Endothelial cell (in vitro differentiated cells): ENCODE measurements at places on chromosomes 6 and 20. TPM values are rescaled to one million over a fixed set of nuclear protein-coding genes. Genes with fewer than 3 reads are reported as not detected.

The BEND6 gene
- total RNA-seq, result 0.97 TPM

The OPRM1 gene
- not detected for total RNA-seq

The GSTA3 gene
- not detected for total RNA-seq

The VGLL2 gene
- total RNA-seq, result 0.77 TPM

The SLC22A23 gene
- total RNA-seq, result 72.7 TPM

The IMPG1 gene
- not detected for total RNA-seq

The RAD21L1 gene
- total RNA-seq, result 1.1 TPM

The CBLN4 gene
- total RNA-seq, result not detected

- DNase-seq, result no peak
Measured at GRCh38 chr6:108689272-108690161, 128.8 kb downstream of the FOXO3 start.

DNA sequence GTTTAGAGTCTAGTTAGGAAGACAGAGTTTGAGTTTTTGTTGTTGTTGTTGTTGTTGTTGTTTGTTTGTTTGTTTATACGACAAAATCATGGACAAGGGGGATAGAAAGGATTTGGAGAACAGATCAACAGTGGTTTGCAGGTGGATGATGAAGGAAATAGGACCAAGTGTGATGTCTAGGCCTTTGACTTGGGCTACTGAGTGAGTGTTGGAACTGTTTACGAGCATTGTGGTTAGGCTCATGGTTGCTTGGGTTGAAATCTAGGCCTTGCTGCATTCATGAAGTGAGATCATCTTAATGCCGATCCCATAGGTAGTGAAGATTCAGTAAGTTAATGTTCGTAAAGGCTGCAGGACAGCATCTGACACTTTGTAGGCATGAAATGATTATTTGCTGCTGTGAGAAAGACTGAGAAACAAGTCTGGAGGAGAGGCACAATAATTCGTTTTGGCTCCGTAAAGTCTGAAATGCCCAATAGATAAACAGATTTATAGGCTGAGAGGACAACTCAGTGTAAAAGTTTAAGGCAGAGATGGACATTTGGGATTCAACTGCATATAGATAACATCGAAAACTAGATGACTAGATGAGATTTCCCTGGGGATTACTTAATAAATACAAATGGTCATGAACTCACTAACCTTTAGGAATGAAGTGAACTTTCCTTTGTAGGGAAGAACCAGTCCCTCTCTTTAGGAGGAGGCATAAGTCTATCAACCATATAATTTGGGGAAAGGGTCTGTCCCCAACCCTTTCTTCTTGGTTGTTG, 70.0 kb downstream of the HDDC2 start:
- DNase-seq, result no peak

GRCh38 chr6:74071214-74071613, 375.2 kb downstream of the CD109 start:
- no peak for DNase-seq

DNA sequence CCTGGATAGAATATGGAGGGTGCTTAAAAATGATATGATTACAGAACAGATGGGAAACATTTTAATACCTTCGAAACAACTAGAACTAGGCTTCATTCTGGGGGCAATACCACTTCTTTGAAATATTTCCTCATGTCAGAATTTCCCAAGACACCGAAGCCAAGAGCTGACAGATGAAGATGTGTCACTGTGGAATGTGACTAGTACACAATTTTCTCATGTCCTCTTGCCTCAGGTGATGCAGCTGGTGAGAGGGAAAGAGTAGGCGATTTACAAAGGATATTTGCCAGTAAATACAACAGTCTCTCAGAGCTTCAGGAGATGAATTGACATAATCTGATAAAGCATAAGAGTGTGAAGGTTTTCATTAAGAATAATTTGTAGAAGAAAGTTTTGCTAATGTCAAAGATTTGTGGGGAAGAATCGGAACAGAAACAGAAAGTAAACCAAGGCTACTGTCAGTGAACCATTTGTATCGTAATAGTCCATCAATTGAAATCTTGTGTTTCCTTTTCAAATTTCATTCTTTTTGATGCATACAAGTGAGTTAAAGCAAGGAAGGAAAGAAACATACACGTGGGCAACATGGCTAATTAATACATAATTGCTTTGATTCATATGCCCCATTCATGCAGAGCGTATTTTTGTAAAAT, 164.7 kb upstream of the CCN2 start:
- DNase-seq, result no peak

DNA sequence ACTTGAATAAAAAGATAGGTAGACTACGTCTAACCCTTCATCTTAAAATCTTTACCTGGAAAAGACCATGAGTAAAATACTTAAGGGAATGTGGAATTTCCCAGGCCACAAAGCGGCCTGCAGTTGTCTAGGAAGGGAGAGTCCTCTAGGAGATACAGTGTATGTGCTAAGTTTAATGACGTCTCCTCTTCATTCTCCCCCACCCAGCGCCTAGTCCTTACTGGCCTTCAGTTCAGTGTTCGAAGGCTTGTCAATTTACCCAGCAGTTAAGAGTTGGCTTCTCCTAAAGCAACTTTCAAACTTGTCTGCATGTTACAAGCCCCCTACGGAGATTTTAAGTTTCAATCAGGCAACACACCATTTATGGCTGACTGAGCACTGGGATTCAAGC, 35.2 kb downstream of the HFE start:
- DNase-seq, result no peak

DNA sequence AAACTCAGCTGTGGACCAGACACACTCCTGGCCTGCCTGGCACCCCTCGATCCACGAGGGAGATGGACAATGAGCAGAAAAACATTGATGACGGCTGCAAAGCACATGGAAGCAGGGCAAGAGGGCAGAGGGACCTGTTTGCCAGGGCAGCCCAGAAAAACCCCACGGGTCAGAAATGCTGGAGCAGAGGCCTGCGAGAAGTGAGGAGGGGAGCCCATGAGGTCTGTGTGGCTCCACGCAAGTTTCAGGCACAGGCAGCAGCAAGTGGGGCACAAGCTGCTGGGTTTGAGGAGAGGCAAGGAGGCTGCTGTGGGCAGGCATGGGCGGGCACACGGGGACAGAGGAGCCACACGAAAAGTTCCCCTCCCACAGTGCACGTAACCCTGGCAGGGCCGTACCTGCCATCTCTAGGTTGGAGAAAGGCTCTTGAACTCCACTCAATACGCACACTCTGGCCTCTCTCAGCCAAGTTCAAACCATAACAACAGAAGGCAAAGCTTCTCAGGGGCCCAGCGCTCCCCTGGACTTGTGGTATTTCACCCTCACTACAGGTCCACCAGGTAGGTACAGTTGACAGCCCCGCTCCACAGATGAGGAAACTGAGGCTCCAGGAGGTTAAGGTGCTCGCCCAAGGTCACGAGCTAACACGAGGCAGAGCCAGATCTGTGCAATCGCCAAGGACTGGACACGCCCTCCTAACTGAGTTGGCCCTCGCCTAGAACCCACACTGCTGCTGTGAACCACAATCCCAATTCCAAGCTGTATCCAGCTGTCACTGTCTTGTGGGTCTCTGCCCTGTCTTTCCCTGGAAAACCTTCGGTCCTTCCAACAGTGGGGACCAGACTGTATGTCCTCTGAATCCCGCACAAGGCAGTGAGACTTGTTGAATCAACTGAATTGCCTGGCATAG, 108.2 kb downstream of the NOL4L start:
- no peak for DNase-seq

GRCh38 chr6:134911547-134911946, 38.4 kb downstream of the ALDH8A1 start:
- no peak for DNase-seq

DNA sequence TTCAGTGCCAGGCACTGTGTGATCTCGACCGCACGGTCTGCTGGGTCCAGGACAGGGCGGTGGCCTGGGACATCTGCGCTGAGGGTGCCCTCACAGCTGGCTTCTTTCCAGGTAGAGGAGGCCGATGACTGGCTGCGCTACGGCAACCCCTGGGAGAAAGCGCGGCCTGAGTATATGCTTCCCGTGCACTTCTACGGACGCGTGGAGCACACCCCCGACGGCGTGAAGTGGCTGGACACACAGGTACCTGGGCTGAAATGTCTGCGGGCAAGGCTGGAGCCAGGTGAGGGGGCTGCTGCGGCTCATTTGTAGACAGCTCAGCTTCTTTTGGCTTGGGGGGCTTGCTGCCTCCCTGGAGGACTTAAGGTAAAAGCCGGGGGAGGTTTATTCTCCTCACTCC, 26.6 kb downstream of the PYGB start:
- no peak for DNase-seq

DNA sequence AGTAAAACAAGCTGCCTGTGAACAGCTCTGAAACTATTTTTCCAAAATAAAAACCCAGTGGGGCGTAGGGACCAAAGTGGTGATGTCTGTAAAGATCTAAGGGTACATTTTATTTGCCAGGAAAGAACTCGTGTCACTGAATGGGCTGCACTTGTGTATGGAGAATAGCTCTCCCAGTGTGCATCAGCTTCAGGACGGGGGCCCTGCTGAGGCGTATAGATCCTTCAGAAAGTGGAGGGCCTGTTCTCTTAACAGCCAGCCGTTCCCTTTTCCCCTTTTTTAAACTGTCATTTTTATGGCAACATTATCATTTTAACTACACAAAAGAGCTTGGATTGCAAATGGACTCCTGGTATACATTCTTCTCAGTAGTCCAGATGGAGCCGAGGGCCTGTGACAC, 137.3 kb downstream of the TMEM242 start:
- no peak for DNase-seq

- DNase-seq, result no peak
Measured at GRCh38 chr20:6732001-6732447, 35.5 kb upstream of the BMP2 start.

DNA sequence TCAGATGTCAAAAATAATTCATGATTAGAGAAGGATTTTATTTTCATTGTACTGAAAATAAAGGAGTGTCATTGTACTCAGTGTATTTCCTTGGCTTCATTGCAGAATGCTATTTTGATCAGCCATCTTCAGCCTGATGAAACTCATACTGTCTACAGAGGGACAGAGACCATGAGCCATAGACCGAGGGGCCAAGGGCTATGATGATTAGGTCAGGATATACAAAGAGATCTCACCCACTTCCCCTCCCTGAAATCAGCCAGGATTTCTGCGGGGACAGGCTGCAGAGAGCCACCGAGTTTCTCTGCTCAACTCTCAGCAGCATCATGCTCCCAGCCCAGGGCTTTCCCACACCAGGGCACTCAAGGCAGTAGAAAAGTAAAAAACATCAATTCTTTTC, 47.0 kb downstream of the ALDH8A1 start:
- DNase-seq, result no peak

DNA sequence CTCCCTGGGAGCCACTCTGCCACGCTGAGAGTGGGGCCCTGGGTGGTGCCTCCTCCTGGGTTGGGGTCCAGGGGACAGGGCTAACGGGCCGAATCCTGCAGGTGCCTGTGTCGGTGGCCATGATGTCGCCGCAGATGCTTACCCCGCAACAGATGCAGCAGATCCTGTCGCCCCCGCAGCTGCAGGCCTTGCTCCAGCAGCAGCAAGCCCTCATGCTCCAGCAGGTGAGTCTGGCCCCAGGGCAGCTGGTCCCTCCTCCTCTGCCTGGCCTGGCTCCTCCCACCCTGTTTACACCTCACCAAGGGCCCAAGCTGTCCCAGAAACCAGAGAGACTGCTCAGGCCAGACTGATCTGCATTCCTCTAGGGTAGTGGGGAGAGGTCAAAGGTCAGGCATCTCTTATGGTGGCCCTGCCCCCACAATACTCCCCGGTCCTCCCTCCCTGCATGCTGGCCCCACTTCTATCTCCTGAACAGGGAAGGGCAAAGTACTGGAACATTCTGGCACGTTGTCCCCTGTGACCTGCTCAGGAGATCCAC, 38.6 kb downstream of the FOXP4 start:
- no peak for DNase-seq

- no peak for DNase-seq
Measured at GRCh38 chr6:35406711-35407485, 45.2 kb upstream of the FANCE start.

- no peak for DNase-seq
Measured at GRCh38 chr6:134740473-134741199, 209.3 kb downstream of the ALDH8A1 start.

GRCh38 chr6:37943436-37944058, 124.0 kb downstream of the ZFAND3 start:
- no peak for DNase-seq
